ENCODE measurements at places on chromosomes 1 and 21. TPM values are rescaled to one million over a fixed set of nuclear protein-coding genes. Genes with fewer than 3 reads are reported as not detected.

DNA sequence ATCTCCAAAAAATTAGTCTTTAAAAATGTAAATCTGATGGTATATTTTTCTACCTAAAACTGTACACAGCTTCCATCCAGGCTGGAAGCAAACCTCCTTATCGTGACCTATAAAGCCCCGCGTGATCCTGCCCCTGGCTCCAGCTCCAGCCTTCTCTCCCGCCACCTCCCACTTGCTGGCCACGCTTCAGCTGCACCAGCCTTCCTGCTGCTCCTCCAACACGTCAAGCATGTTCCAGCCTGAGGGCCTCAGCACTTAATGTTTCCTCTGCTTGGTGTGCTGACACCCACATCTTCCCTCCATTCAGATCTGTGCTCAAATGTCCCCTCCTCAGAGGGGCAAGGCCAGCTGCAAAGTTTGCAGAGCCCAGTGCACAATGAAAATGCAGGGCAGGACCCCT, 123.5 kb upstream of the MAGI3 start:
- no peak for DNase-seq

DNA sequence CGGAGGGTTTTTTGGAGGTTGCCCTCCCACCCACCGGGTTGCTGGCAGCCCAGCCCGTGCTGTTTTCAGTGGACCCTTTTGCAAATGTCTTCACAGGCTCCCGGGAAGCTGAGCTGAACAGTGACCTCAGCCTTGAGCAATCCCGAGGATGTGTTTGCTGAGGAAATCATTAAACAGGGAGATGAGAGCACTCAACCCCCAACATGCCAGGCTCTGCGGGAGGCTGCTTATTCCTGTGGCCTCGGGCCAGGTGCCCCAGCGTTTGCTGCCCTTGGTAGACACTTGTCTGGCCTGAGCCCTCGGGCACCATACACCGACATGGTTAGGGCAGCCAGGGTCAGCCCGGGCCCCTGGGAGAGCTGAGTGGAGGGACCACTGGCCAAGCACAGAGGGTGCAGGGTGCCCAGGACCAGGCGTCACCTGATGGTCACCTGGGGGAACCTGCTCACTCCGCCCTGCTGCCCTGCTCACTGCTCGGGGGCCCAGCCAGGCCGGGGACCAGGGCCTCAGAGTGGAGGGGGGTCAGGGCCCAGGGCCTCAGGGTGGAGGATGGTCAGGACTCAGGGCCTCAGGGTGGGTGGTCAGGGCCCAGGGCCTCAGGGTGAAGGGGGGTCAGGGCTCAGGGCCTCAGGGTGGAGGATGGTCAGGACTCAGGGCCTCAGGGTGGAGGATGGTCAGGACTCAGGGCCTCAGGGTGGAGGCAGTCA, 42.5 kb upstream of the POFUT2 start:
- DNase-seq, result no peak

DNA sequence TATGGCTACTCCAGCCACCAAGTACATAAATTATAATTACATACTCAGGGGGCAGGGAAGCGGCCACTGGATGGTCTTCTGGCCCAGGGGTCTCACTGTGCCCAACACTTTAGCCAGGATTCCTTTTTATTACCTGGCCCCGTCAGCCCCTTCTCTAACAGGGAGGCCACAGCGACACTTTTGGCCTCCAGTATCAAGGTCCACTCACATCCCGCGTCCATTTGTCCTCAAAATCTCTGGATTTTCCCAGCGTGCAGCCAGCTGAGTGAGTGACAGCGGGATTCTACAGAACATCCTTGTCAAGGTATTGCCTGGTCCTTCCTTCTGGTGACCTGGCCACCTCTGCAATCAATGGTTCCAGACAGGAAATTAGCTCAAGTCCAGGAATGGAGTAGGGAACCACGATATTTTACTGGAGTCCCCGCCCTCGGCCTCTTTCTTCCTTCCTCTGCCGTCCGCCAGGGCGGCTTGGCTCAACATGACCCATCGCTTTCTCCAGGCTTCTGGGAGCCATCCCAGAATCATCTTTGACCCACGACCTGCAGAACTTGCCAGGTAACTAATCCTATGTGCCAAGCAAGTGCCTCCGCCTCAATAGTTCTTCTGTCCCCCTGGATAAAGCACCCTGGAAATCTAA, 2.7 kb upstream of the COL6A2 start:
- DNase-seq, result no peak

GRCh38 chr21:19237608-19238007, 834.0 kb upstream of the TMPRSS15 start:
- no peak for DNase-seq

KRTAP11-1 gene
- not detected for total RNA-seq

ACP6 gene
- 3.4 TPM for total RNA-seq

Data from dermis blood vessel endothelial cell (primary cell).